Stimulated activated CD4-positive, alpha-beta T cell treated with anti-CD3 and anti-CD28 coated beads, TNF-alpha, amount 100 ng/mL, for 4 hours (primary cell): ENCODE measurements at places on chromosomes 1 and 21.

DNA sequence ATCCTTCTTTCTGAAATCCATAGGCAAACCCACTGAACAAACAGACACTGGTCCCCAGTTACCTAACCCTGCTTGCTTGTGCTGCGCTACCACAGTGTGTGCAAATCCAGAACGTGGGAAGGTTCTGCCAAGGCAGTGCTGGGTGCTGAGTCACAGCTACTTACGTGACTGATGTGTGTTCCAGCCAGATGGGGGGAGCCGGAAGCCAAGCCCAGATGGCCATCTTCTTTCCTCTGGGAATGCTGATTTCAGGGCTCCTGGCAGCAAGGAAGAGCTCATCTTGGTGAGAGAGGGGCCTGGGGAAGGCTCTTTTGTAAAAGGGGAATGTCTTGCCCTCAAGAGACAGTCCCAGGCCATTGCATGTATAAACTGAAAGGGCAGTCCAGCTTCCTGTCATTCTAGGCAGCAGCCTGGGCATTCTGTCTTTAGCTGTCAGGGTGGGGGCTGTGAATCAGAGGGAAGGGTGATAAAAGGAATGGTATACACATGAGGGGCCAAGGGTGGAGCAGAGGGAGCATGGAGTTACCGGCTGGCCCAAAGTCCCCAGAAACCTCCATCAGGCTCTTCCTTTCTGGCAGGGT lies 54.1 kb downstream of the CD46 start:
- no peak for DNase-seq

DNA sequence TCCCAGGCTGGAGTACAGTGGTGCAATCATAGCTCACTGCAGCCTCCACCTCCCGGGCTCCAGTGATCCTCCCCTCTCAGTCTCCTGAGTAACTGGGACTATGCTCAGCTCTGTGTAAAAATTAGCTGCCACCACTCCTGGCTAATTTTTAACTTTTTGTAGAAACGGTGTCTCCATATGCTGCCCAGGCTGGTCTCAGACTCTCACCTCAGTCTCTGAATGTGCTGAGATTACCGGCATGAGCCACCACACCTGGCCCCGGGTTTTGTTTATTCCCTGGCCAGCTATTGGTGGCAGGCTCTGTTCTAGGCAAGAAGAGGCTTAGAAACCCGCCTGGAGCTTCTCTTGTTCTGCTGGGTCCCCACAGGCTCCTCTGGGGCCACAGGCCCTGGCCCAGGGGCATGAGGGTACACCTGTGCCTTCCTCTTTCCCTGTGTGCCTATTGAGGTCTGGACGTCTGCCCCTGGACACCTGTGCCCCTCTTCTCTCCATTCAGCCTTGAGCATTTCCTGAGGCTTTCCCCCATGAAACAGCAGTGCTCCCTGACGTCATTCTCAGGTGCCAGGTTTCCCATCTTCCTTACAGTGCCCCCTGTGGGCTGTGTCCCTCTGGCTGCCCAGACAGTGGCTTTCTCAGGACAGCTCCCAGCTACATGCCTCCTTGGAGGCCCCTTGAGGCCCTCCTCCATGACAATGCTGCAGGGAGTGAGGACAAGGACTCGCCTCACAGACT lies 57.5 kb downstream of the PCP4 start:
- DNase-seq: no peak

DNA sequence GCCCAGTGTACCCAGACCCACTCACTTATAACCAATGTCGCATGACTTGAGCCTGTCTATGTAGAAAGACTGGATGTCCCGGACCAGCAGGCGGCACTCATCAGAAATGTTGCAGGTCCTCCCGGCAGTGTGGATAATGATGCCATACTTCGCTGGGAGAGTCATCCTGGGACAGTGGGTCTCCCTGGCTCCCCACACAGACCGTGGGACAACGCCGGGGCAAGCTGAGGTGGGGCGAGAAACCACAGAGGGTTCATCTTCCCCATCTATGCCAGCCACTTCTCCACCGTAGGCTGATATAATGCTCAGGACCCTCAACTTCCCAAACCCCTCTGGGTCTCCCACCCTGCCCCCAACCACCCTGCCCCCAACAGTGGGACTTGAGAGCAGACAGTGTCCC lies 8.3 kb downstream of the PGLYRP4 start:
- no peak for DNase-seq

DNA sequence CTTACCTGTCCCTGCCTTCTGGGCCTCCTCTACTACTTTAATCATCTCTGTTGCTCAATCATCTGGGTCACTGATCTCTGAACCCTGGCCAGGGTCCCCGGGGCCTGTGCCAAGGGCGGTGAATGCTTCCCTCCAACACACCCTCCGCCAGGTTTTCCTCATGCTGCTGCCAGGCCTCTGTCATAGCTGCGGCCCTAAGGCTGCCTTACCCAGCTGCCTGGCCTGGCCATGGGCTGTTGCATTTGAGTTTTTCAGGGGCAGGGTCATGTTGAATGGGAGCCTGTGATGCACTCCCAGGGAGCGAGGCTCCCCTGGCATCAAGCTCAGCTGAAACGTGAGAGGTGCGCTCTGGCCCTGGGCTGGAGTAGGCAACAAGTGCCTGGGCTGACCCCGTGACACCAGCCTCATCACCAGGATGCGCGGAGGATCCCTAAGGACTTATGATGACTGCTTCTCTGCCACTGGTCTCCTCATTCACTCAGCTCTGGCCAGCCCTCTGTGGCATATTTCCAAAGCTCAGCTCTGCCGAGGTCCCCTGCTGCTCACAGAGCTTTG lies 7.6 kb downstream of the EDN2 start:
- no peak for DNase-seq

- no peak for DNase-seq
Observed at GRCh38 chr1:173042806-173043205, 7.9 kb downstream of the TNFSF18 start.

- no peak for DNase-seq
Observed at GRCh38 chr1:23178950-23179349, 10.3 kb upstream of the LUZP1 start.

GRCh38 chr1:94325377-94326302 lies 88.3 kb upstream of the ARHGAP29 start:
- no peak for DNase-seq

DNA sequence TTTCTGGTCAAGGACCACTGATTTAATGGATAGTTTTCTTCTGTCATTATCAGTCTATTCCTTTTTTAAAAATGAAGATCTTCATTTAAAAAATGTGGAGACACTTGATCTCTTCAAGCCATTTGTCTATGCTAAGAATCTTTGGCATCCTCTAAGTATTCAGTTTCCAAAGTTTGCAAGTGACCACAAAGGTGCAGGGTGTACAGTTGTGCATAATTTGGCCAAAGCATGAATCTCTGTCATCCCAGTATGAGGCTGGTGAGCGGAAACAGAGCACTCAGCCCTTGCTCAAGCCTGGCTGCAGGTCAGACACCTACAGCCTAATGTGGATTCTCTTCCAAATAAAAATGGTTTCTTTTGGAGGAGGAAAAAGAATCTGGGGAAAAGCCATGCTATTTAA lies 19.8 kb downstream of the PARP1 start:
- no peak for DNase-seq

DNA sequence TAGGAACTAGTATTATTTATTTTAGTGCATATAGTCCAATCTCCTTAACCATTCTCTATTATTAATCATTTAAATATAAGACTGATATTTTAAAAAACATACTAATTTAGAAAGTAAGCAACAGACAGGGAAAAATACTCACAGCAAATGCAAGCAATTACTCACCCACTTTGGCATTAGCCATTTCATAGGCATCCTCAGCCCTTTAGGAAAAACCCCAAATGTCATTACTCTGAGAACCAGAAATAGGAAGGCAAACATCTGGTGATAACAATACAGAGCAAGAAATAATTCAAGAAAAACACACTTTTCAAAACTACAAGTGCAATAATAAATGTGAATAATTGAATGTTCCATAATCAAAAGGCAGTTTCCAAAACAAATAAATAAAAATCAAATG lies 545.1 kb downstream of the PLPP3 start:
- no peak for DNase-seq

GRCh38 chr1:183807549-183808168 lies 2.7 kb downstream of the RGL1 start:
- no peak for DNase-seq

DNA sequence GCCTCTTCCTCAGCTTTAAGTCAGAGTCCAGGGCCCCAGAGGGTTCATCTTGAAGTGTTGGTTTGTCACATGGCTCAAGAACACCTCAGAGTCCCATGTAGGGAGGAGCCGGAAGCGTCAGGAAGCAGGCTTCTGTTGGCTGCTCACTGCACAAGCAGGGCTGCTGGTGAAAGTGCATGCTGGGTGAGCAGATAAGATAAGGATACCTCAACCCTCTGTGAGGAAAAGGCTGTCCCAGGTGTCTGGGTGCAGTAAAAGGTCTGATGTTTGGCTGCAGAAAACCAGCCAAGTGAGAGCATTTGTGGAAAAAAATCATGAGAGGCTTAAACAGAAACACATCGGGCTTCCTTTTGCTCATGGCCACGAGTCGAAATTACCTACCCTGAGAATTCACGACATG lies 6.2 kb upstream of the TEX35 start:
- no peak for DNase-seq

DNA sequence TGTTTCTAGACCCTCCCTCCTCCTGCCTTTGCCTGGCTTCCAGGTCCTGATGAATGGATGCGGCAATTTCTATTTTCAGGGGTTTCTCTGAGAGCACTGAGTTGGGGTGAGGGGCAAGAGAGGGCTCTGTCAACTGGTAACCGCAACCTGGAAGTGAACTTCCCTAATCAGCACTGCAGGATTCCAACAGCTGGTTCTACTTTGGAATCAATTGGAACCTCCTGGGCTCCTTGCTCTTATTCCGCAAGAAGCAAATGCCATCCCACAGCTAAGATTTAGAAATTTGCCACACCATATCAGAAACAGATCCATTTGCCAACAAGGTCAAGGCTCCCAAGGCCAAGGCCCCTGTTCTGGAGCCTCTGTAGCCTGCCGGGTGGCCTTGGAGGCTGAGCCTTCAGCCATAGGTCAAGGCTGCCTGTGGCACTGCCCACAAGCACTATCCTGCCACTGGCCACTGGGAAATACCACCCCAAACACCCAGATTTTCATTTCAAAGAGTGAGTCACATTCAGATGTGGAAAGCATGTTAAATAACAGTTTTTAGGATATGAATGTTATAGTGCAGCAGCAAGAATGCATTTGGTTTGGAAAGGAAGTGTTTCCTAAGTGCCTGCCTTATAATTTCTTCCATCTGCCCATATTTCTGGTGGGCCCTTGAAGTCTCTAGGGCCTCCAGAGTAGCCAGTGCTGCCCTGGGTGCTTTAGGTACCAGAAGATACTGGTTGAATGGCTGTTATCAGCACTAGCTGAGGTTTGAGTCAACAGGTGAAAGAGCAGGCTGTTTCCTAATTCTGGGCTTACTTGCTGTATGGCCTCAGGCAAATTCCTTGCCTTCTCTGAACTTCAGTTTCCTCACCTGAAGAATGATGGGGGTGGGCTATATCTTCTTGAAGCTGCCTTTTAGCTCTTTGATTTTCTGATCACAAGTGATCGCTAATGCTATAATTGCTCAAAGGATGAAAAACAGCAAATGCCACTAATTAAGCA lies 56.3 kb upstream of the JUN start:
- no peak for DNase-seq

- DNase-seq: peak; percentile 26
Observed at GRCh38 chr1:206736878-206737728, 33.5 kb upstream of the IL19 start.

DNA sequence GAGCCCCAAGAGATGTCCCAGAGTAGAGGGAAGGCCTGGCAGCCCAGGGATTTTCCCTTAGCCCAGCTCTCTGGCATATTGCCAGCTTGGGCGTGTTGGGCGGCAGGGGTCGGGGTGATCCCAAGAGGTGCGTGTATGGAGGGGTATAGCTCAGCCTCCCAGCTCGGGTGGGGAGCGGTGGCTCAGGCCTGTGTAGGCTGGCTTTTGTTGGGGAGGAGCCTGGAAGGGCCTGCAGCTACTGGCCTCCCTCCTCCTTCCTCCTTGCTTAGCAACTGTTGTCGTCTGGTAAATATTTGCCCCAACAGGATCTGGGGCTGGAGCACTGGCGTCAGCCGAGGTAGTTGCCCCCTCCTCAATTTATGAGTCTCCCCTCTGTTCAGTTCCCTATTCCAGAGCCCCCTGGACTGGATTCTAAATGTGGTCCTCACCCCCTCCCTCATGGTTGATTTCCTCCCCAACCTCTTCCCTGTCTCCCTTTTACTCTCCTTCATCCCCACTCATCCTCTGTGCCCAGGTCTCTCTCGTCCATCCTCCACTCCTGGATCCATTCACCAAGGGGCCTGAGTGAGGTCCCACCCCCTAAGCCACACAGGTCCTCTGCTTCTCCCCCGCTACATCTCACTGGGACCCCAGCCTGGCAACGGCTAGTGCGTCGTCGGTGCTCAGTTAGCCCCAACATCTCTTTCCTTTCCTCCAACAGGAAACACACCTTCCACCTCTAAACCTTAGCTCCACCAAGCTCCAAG lies 10.3 kb upstream of the LMNA start:
- DNase-seq: no peak

DNA sequence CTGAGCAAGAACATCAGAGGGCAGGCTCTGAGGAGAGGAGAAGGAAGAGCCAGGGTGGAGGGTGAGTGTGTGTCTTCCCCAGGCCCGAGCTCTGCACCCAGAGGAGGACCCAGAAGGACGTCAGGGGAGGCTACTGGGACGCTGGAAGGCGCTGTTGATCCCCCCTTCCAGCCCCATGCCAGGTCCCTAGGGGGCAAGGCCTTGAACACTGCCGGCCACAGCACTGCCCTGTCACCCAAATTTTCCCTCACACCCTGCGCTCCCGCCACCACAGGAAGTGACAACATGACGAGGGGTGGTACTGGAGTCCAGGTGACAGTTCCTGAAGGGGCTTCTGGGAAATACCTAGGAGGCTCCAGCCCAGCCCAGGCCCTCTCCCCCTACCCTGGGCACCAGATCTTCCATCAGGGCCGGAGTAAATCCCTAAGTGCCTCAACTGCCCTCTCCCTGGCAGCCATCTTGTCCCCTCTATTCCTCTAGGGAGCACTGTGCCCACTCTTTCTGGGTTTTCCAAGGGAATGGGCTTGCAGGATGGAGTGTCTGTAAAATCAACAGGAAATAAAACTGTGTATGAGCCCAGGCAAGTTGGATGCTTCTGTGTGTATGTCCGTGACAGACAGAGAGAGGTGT lies 17.1 kb downstream of the BCAN start:
- DNase-seq: no peak

DNA sequence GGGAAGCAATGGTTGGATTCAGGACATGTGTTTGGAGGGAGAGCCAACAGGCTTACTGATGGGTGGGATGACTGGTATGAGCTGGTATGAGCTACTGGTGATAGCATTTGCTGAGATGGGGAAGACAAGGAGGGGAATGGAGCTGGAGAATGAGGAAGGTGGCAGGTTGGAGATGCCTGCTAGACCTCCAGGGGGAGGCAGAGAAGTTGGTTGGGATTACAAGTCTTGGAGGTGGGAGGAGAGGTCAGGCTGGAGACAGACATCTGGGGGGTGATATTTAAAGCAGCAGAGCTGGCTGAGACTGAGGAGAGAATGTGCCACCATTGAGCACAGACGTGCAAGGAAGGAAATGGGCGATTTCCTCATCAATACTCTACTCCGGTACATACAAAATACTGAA lies 31.8 kb upstream of the ENO1 start:
- no peak for DNase-seq
